Colonic mucosa (tissue), 4 donors: ENCODE measurements at places on chromosomes 11 and 22.

DNA sequence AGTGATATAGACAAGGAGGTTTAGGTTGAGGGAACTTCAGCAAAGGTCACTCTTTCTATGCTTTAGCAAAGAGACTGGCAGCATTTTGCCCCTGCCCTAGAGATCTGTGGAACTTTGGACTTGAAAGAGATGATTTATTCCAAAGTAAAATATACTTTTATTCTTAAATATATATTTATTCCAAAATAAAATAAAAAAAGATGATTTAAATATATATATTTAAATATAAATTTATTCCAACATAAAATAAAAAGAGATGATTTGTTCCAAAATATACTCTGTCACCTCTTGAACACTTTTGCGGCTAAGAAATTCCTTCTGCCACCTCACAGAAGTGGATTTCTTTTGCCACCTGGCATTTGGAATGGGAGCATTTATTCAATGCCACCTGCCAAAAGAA, 521.3 kb upstream of the CHORDC1 start:
- no peak for DNase-seq

DNA sequence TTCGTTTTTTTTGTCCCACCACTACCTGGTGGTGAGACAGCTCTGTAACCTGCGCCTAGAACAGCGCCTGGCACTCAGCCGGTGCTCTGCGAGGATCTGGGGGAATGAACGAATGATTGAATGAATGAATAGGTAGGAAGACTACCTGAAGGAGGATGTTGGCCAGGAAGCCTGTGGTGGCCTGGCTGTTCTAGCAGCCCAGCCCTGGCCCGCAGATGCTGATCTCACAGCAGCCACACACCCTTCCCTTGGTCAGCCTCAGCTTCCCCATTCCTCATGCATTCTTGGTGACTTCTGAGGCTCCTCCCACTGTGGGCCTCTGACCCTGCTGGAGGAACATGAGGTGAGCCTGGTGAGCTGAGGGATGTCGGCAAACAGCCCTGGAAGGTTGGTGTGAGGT, 3.7 kb downstream of the TRPM5 start:
- DNase-seq = peak; percentile 42

GRCh38 chr11:3170044-3170755, 5.1 kb upstream of the OSBPL5 start:
- DNase-seq = no peak

- no peak for DNase-seq
These were observed 37.0 kb downstream of the B3GAT1 start for GRCh38 chr11:134374891-134375550.

DNA sequence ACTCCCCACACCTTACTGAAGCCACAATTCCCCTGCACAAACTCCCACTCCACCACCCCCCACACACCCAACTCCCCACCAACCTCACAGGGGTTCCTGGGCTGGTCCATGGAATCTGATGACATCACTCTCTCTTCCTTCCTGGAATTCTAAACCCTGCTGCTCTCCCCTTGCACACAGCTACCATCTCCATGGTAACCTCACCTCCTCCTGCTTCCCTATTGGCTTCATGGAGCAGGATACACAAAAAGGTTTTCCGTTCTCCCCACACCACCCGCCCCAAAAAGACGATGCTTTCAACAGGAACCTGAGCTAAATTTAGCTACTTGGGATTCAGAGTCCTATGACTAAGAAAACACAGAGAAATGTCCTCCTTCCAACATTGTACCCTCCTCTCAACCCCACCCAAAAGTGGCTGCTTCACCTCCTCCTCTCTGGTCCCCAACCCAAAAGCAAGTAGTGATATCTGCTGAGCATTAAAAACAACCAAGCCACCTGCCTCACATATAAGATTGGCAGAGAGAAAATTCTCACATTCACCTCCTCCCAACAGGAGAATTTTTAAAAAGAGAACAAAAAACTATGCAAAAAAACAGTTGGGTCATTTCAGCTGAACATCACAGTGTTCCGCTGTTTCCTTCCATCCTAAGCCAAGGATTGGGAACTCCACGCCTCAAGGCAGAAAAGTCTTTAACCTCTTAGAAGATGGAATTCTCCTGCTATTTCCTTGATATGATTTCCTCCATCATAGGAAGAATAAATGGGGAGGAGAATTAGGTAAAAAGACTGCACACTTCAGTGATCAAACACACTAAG, 66.9 kb downstream of the RBFOX2 start:
- no peak for DNase-seq

DNA sequence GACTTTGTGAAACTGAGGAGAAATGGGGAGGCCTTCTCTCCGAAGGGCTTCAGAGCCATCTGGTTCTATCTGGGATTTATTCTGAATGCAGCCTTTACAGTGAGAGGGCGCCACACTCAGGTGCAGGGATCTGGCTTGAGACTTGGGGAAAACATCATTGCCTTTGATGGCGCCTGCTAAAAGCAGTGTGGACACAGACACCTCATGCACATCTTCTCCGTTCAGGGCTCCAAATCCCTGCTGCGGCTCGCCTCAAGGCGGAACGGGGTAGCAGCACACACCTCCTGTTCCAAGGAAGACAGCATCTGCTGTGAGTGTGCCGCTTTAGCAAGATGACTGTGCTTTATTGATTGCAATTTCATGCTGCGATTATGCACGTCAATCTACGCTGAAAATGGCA, 37.1 kb upstream of the OLFML1 start:
- DNase-seq = no peak

DNA sequence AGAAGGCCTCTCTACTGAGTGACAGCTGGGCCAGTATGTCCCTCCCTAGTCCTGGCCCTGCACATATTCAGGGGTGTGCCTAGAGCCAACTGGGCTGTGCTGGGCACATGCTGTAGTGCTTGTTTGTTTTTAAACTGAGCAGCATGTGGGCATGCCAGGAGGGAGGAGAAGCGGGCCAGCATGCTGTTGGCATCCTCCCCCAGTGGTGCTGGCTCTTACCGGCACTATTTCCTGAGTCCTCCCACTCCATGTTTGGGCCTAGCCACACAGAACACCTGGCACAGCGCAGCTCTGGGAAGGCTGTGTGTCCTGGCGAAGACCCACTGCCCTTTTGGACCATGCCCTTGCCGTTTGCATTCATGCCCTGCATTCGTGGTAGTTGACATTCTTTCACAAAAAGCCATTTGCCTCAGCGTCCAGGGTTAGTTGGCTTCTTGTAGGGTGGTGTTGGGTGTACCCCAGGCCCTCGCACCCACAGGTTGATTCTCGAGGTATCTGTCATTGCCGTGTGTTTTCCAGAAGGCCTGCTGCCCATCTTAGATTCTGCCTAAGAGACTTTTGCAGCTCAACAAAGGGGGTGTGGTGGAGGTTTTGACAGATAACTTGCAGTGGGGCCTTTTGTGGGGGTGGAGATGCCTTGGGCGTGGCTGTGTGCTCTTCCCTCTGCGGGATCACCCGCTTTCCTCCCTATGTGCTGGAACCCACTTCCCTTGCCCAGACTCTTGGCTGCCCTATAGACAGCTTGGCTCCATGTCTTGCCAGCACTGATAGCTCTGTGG, 13.6 kb downstream of the DGCR8 start:
- DNase-seq = no peak

DNA sequence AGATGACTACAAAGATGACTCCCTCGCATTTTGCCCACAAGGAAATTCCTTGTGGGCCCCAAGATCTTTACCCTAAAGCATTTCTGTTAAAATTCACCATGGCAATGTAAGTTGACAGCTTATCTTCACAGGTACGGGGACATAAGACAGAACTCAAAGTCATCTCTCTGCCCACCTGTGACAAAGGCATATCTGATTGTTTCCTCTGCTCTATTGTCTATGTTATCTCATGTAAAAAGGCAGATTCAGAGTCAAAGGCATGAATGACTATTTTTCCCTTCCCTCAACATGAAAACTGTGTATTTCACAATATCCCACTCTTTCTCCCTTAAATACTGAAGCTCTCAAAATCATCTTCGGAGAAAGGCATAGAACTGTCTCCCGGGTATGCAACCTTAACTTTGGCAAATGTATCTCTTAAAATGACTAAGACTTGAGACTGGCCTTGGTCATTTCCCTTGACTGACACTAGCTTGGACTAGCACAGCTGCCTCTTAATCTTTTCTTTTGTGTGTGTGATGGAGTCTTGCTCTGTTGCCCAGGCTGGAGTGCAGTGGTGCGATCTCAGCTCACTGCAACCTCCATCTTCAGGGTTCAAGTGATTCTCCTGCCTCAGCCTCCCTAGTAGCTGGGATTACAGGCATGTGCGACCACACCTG, 103.2 kb downstream of the MICAL3 start:
- no peak for DNase-seq

- no peak for DNase-seq
These were observed 586.3 kb upstream of the RAG2 start for GRCh38 chr11:37184326-37184725.

- DNase-seq = no peak
These were observed 48.6 kb upstream of the UCP3 start for GRCh38 chr11:74057249-74058151.

DNA sequence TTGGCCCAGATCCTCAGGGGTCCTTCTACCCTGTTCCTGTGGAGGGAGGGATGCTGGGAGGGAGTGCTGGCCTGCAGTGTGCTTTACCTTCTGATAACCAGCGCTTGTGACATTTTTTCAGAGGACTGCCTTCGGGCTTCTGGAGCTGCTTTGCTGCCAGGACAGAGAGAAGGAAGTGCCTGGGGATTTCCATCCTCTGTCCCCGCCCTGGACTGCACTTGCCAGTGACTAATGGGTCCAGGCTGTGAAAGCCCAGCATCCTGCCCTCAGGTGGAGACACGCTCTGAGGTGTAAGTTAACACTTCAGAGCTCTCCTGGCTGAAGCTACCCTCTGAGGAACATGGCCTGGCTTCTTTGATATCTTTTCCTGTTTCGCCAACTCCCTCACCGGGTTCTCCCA, 158.7 kb upstream of the SYT13 start:
- no peak for DNase-seq

DNA sequence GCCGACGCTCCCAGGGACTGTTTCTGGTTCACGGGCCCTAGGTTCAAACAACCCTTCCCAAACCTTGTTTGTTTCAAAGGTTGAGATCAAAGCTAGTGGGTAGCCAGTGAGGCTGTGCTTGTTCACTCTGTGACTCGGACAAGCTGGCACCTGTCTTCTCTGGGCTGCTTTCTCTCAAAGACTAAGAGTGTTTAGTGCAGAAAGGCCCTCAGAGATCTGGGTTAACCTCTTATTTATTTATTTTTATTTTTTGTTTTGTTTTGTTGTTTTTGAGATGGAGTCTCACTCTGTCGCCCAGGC, 13.0 kb upstream of the MALAT1 start:
- DNase-seq = peak; percentile 22

GRCh38 chr11:6615046-6615445, 3.0 kb upstream of the TAF10 start:
- no peak for DNase-seq

DNA sequence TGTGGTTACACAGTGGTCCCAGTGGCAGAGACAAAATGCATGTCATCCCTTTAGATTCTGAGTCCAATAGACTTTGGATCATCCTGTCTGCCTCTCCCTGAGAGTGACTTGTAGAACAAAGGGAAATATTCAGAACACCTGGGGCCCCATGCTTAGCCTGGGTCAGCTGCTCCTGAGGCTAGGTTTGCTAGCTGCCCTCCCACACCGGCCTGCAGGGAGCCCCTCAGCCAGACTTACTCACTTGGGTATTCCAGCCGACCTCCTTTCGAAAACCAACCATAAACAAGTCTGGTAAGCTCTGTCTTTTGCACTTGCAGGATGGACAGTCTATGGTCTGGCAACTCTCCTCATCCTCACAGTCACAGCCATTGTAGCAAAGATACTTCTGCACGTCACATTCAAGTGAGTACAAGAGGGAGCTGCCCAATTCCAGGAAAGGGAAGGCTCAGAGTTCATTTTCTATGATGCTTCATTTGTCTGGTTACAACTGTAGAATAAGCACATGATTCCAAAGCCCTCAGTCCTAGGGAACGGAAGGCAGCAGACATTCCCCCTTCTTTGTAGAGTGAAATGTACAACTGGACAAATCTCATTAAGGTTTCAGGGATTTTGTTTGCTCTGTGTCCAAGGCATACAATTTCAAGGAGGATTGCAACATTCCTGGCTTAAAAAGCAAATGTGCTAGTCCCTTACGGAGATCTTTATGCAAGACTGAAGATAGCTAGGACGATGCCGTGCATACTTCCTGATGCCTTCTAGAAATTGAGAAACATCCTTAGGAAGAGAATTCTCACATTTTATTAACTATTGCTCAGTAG, 65.5 kb upstream of the EMID1 start:
- DNase-seq = no peak

GRCh38 chr22:49671331-49672013, 156.2 kb downstream of the BRD1 start:
- DNase-seq = no peak

DNA sequence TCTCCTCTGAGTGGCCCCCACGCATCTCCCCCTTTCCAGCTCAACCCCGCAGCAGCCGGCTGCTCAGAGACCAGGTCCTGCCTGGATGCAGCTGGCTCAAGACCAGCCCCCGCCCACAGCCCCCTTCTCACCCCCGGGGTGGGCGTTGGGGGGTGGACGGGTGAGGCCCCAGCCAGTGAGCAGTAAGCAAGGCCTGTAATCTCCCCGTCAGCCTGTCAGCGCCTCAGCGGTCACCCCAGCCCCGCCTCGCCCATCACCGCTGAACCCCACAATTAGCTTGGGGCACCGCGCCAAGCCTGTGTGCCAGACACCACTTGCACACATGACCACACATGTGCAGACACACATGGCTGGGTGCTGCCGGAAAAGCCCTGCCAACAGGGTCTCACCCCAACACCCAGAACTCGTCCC, 5.9 kb downstream of the PLXNB2 start:
- DNase-seq = no peak

GRCh38 chr11:25970726-25971508, 361.0 kb upstream of the ANO3 start:
- DNase-seq = no peak

GRCh38 chr11:45097721-45098493, 48.5 kb upstream of the PRDM11 start:
- peak; percentile 64 for DNase-seq

- DNase-seq = no peak
These were observed 430.9 kb downstream of the ETS1 start for GRCh38 chr11:128156486-128156885.

DNA sequence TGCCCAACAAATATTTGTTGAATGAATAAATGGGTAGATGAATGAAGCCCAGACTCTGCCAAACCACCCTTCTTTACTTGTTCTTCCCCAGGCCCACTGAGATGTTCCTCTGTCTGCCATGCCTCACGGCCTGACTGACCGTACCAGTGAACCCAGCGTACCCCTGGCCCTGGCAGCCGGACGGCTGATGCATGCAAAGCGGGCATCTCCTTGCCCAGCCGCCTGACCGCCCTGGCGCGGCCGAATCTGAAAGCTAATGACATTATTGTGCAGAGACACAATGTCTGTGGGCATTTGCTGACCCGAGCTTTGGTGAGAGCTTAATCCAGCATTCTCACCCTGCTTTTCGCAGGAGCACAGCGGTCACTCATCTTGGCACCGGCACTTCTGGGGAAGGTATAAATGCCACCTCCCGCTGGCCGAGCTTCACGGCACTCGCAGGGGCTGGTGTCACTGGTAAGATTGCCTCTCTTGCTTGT, at the start of gene CRYBB2:
CRYBB2 (plus strand) TSS at position 429 of the 479 bp plus-strand sequence. CDS start 1,791 bp downstream, outside the sequence.
- DNase-seq = no peak

GRCh38 chr11:75627906-75628668, 40.8 kb downstream of the MAP6 start:
- no peak for DNase-seq

- no peak for DNase-seq
These were observed 48.8 kb downstream of the PACS1 start for GRCh38 chr11:66118847-66119246.
